ENCODE measurements at places on chromosomes 12 and 14.
A peak's percentile ranks its signal among the peaks of the same experiment; 100 is the strongest.

GRCh38 chr12:51845482-51845881 lies 3.0 kb downstream of the FIGNL2 start:
- DNase-seq, result no peak

GRCh38 chr14:67317822-67318221 lies 41.8 kb downstream of the ATP6V1D start:
- DNase-seq, result no peak

DNA sequence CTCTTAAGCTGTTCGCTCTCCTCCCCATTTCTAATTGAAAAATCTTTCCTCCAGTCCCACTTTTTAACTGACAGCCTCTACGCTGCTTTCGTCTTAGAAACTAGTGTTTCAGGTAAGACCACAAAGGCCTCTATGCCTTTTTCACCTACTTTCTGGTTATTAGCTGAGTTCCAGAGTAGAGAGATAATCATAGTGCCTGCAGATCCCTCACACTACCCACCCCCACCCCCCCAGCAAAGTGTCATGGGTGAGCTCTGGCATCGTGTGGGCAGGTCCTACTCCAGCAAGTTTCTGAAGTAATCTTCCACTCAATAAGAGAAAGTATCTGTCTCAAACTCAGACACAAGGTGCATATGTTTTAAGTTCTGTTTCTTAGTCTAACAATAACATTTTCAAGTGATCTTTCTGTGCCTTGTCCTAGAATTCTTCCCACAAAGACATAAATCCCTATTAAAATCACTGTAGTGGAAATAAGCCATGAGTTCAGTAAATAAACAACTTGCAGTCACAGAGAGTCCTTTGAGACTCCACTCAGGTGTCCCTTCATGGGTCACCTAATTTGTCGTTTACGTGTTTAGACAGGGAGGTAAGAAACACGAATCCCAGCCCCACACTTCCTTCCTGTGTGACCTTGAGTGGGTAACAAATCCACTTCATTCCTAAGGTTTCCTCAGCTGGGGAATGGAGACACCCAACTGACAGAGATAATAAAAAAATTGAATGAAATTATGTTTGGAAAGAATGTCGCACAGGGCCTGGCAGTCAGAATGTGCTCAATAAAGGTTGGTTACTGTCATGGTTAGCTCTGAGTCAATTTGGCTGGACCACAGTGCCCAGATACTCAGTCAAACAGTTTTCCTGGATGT lies 228.9 kb upstream of the CAND1 start:
- no peak for DNase-seq

DNA sequence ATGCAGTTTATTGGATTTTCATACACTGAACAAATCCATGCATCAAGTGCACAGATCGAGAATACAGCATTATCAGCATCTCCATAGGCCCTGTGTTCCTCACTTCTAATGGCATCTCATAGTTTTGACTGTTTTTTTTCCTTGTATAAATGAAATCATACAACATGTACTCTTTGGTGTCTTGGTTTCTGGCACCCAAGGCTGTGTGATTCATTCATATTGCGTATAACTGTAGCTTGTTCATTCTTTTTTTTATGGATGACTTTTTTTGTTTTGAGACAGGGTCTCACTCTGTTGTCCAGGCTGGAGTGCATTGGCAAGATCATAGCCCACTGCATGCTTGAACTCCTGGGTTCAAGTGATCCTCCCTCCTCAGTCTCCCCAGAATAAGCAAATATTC lies 14.3 kb downstream of the RASSF8 start:
- DNase-seq, result peak; percentile 63

- DNase-seq, result no peak
Observed at GRCh38 chr14:102928412-102929240, 6.2 kb downstream of the AMN start.

GRCh38 chr14:29815016-29815674 lies 112.5 kb downstream of the PRKD1 start:
- no peak for DNase-seq

DNA sequence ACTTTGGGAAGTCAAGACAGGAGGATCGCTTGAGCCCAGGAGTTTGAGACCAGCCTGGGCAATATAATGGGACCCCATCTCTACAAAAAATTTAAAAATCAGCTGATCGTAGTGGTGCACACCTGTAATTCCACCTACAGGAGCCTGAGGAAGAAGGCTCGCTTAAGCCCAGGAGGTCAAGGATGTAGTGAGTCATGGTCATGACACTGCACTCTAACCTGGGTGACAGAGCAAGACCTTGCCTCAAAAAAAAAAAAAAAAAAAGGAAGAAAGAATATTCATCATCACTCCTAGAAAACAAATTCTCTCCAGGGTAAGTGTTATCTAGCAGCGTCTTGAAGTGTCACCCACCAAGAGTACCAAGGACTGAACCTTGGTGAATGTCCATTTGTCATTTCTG lies 34.2 kb upstream of the PLXNC1 start:
- no peak for DNase-seq

DNA sequence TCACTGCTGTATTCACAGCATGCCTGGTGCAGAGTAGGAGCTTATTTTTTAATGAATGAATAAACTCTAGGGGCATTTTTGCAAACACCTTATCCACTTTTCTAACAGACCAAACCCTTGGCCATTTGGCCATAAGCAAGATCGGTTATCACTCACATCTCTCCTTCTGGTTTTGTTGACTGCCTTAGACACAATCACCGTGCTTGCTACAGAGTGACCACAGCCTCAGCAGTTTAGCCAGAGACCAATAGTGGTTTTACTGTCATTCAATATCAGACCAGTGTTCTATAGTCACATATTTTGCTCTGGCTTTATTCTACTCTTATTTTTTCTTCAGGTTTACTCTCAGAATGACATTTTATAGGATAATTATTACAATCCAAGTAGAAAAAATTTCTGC lies 2.2 kb downstream of the KLRB1 start:
- DNase-seq, result no peak

- DNase-seq, result peak; percentile 49
Observed at GRCh38 chr14:85688006-85688405, 158.1 kb downstream of the FLRT2 start.

- DNase-seq, result no peak
Observed at GRCh38 chr12:20028033-20028432, 340.3 kb upstream of the PDE3A start.

DNA sequence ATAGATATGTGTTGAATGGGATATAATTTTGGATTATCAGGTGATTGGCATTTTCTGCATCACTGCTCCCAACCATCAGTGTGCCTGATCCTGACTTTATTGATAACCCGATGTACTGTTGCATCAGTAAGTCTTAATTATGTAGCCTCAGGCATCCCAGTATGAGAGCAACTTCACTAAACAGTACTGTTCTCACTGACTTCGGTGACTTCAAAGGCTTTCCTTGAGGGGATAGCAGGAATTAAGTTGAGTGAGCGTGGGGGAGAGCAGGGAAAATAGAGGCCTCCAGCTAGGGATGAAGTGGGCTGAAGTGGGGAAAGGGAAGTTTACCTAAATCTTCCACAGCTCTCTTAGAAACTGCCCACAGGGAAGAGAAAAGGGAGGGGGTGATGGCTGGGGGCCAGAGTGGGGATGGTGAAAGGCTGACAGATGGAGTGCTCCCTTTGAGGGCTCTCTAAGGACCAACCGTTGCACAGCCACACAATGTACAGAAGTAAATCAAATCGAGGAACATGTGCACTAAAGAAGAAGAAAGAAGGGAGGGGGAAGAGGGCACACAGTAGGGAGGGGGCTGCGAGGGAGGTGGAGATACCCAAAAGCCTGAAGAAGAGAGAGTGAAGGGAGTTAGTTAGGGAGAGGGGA lies 10.7 kb upstream of the NEUROD4 start:
- no peak for DNase-seq

DNA sequence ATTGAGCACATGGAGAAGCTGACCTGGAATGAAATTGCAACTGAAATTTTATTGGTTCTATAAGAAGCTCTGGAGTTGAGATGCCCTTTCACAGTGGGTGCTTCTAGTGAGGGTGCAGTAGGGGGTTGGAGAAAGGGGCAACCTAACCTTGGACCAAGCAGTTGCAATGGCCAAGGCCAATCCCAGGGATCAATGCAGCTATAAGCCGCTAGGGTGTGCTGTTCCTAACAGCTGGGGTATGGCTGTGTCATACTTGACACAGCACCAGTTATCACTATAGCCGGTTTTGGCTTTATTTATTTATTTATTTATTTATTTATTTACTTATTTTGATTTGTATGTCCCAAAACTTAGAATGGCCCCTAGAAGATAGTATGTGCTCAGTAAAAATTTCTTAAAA lies 505.9 kb downstream of the FLRT2 start:
- DNase-seq, result peak; percentile 29

DNA sequence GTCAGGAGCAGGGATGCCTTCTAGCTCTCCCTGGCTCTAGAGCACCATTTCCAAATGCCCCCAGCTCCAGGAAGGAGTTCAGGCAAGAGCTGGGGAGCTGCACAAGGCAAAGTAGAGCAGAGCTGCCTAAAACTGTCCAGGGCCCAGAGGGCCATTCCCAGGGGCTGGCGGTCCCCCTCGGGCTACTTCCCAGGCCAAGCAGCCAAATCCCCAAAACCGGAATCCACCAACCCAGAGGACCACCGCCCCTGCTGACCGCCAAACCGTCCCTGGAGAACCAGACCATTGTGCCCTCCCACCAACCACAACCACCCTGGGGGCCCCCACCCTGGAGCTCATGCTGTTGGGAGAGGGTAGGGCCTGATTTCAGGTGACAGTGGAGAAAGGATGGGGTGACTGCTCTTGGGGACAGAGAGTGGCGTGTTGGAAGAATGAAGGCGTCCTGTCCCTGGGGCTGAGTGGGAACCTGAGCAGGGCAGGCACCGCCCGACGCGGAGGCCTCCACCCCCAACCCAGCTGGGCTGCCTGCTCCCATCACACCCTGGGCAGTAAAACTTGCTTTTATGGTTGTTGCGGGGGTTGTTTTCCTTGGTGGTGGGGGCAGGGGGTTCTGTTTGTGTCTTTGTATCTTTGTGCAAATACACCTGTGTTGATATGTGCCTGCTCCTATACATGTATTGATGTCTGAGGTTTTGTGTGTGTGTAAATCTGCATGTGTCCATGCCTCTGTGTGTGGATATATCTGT lies 24.0 kb upstream of the KRT78 start:
- DNase-seq, result no peak

- no peak for DNase-seq
Observed at GRCh38 chr14:77603031-77603430, 13.4 kb downstream of the SPTLC2 start.

DNA sequence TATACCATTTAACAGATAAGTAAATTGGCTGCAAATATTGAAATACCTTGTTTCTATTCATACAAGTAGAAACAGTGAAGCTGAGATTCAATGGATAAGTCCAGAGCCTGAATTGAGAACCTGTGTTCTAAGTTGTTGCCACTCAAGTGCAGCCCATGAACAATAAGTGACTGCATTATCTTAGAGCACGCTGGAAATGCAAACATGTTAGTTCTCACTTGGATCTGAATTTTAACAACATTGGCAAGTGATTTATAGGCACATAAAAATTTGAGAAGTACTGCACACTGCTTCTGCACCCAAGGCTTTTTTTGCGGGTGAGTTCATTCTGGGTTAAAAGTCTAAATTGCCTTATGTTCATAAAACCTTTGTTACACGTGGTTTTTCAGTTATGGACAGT lies 484.3 kb downstream of the NAV3 start:
- DNase-seq, result no peak

DNA sequence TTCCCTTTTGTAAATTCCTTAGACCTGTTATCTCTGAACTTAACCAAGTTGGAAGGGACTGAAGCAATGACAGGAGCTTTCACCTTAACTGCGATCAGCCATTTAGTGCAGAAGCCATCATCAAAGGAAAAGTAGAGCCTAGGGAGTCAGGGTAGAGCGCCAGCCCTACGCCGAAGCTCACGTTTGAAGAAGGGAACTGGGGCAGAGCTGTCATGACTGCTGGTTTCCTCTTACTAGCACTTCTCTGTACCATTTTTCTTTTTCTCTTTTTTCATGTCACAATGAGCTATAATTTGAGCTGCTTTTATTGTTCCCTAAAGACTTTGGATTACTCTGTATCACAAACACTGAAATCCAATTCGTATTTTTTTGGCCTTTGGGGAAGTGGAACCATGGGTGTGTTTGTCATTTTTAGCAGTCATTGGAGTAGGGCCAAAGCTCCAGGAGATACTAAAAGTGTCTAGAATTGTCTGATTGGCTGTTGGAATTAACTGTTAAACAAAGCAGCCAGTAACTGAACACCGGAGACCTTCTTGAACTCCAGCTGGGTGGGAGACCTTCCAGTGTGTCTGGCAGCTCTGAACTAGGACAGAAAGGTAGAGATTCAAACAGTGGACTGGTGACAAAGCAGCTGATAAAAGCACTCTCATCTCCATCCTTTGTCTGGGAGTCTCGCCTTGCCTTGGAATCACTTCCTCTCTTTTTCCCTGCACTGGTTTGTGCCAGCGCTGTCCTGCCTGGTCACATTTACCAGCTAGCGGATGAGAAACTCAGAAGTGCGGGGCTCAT lies 9.1 kb downstream of the MTRFR start:
- no peak for DNase-seq

GRCh38 chr12:94327809-94328208 lies 131.9 kb downstream of the CEP83 start:
- DNase-seq, result peak; percentile 8

Data from MCF 10A (cell line).